Stimulated activated naive CD4-positive, alpha-beta T cell treated with Interleukin-2 at 50 U/mL for 16 hours (primary cell): ENCODE measurements at places on chromosomes 3 and 15.

- DNase-seq: no peak
Measured at GRCh38 chr3:124137216-124137615, 145.3 kb upstream of the ROPN1 start.

GRCh38 chr3:4807381-4808280 is 171.6 kb upstream of the BHLHE40 start:
- DNase-seq: no peak

GRCh38 chr15:80267658-80268057 is 15.6 kb upstream of the CTXND1 start:
- DNase-seq: no peak

DNA sequence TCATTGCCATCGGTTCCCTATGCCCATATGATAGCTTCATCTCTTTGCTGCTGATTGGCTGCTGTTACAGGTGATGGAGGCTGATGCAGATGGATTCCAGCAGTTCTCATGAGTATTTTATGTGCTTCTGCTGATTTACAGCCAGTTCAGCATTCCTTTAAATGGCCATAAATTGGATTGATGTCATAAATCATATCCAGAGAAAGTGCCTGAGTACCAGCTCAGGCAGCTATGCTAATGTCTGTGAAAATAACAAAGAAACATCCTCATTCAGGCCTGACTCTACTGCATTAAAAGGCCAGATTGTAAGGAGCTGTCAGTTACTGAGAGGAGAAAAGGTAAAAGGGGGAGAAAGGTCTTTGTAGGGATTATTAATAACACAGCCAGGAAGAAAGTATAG is 756.8 kb downstream of the IGSF11 start:
- no peak for DNase-seq

GRCh38 chr15:67192185-67192820 is 62.2 kb downstream of the AAGAB start:
- no peak for DNase-seq

GRCh38 chr3:124701687-124702086 is 28.6 kb upstream of the UMPS start:
- DNase-seq: no peak

GRCh38 chr15:101532865-101533264 is 43.4 kb upstream of the PCSK6 start:
- no peak for DNase-seq

- no peak for DNase-seq
Measured at GRCh38 chr3:154657218-154657617, 227.2 kb upstream of the GPR149 start.

DNA sequence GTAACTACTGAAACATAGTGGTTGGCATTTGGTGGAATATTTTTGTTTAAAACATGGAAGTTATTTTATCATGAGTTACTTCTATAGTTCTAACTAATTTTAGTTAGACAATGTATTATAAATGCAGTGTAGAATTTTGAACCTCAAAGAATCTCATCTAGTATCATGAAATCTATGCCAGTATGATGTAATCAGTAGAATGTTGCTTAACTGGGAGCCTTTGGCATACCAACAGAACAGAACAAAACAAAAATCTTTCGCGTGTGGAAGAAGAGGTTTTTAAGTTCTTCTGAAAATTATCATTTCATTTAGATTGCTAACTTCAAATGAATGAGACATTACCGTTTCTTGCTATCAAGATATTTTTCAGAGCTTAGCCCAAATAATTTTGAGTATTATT is 98.4 kb upstream of the LRRFIP2 start:
- no peak for DNase-seq

GRCh38 chr15:47565949-47566348 is 151.4 kb upstream of the SEMA6D start:
- no peak for DNase-seq

- no peak for DNase-seq
Measured at GRCh38 chr3:39990532-39990931, 181.1 kb downstream of the MYRIP start.

DNA sequence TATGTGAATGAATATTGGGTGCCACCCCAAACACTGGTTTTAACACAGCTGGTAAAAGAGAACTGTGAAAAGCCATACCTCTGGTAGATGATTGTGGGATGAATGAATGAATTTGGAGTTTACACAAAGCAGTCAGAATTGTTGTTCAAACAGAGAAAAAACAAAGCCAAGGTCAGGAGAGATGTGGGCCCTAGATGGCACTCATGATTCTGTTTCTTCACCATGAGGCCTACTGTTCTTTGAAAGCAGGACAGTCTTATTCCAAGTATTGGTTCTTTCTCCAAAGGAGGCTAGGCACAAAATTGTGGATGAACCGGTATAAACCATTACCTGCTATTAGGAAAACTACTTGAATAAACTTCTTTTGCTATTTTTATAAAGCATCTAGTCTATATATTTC is 97.6 kb downstream of the SAMMSON start:
- DNase-seq: no peak

GRCh38 chr3:73681610-73682009 is 56.9 kb upstream of the PDZRN3 start:
- DNase-seq: no peak

GRCh38 chr3:104323226-104323625 is 1043.5 kb upstream of the ALCAM start:
- DNase-seq: no peak

DNA sequence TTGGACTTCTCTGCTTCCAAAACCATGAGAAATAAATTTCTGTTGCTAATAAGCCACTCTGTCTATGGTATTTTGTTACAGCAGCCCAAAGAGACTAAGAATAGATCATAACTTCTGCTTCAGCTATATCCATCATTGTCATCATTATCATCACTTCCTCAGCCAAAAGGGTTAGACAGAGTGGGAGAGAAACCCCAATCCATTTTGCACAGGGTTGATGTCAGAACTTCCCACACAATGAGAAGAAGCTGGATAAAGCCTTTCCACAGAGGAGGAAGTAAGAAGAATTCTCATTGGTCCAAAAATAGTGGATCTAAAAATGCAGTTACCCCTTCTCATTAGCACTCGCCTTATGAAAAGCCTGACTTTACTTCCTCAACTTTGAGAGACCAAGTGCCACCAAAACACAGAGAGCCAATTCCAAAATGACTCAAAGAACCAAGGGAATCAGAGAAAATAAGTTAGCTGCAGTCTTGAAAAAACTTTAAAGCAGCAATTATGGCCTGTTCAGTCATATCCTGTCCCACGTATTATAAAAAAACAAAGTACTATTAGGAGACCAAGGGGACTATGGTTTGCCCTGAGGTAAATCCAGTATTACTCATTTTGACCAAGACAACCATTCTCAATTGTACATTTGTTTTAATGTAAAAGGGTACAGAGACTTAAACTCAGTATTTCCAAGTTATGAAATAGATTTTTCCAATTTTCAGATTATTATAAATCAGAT is 80.2 kb downstream of the WNT5A start:
- DNase-seq: no peak

GRCh38 chr15:54462511-54462913 is 484.3 kb downstream of the UNC13C start:
- no peak for DNase-seq

DNA sequence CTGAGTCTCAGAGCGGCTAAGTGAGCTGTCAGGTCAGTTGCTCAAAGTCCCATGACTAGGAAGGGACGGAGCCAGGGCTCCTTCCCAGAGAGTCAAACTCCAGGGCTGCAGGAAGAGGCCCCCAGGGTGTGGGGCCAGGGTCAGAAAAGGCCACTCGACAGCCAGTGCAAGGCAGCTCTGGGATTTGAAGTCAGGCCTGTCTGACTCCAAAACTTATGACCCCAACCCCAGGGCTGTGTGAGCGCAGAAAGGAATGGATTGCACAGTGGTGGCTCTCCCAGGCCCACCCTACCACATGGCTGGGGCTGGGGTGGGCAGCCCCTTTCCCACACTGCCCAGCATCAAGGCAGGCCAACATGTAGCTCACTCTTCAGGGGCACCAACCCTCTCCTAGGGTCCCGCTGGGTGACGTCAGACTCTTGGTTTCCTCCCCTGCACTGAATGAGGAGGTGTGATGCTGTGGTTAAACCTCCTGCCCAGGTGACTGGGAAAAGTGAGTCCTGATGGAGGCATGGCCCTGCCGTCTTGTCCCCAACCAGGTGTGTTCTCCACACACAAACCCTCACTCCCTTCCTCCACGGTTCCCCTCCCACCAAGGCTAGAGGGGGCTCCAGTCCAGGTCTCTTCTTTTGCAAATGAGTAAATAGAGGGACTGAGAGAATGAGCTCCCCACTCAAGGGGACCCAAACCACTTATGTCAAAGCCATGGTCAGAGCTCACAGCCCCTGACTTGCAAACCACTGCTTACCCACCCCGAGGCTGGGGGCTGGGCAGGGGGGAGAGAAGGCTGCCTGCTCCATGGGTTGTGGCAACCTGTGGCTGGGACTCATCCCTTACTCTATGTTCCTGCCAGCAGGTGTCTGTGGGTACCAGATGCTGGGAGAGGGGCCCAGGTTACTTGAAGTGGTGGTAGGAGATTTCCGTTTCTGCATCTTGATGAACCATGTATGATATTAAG is 23.8 kb upstream of the CORO2B start:
- no peak for DNase-seq

DNA sequence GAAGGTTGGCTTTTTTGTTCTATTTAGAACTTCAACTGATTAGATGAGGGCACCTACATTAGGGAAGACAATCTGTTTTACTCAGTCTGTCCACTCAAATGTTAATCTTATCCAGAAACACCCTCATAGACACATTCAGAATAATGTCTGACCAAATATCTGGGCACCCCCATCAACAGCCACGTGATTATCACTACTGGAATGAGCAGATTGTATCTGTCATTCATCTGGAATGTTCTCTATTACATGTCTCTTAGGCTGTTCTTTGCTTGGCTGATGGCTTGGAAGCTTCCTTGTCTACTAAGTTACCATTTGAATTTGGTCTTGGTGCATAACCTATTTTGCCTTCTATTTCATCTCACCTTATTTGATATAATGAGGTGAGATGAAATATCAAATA is 15.7 kb upstream of the LRRC58 start:
- DNase-seq: no peak

GRCh38 chr15:49036650-49037545 is 9.3 kb downstream of the SECISBP2L start:
- no peak for DNase-seq

- DNase-seq: no peak
Measured at GRCh38 chr3:28590860-28591259, 242.2 kb upstream of the AZI2 start.

DNA sequence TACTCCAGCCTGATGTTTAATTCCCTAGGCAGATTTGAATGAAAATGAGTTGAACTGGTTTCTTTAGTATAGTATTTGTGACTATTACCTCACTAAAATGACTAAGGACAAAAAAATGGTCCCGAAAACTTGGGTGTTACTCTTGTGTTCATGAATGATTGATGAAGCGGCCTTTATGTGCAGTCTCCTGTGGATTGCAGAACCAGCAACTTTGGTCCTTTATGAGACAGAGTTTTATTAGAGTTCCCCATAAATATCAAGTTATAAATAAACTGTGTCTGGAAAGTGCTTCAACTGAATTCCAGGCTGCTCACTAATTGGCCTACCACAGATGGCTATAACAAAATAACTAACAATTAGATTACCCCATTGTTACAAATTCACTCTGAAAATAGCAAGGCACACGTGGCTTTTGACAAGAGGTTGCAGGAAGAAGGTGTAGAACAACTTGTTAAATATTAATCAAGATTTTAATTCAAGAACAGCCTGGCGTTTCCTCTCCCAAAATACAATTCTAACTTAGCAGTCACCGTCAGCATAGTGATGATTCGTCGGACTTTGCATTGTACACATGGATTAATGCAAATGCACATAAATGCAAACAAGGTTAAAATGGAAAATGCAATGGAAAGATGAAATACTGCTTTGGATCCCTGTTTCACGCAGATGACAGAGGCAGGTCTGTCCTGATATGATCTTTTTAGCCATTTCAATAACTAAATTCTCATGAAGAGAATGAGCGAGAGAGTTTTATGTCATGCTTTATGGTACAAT is 567.3 kb upstream of the ZNF717 start:
- no peak for DNase-seq

DNA sequence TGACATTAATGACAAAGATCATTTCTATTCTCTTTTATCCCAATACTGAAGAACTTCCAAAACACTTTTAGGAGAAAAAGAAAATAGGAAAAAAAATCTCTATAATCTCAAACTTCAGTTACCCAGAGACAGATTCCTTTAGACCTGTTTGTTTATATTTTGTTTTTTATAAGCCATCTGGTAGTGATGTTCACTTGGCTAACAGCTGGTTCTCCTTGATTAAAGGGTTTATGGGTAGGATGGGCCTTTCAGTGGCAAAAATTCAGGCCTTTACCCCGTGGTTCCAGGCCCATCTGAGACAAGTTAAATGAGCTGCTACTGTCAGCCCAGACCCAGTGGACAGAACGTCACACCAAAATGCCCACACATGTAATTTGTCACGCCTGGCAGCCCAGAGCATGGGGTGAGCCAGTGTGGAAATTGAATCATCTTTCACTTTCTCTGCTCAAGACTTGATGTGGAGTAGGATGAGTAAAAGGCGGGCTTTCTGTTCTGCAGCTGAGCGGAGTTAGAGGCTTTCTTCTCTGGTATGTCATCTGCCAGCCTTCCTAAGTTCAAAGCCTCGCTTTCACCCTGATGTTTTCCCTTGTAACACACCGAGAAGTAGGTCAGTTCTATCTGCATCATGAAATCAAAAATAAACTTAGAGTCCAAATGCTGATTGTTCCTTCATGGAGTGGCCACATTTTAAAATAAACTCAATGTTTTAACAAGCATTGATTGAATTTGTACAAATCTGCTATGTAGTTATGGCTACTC is 62.5 kb upstream of the SKOR1 start:
- peak; percentile 48 for DNase-seq

DNA sequence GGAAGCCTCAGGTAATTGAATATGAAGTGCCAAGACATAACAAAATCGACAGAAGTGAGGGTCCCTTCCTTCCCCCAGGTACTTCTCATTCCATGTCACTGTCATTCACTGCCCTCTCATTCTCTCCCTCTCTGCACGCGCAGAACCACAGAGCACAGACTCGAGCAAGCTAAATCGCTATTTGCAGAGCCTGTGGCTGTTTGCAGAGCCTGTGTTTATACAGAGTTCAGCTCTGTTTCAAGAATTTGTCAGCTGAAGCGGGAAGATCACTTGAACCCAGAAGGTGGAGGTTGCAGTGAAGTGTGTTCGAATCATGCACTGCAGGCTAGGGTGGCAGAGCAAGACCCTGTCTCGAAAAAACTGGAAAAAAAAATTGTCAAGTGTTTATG is 2.5 kb downstream of the VILL start:
- no peak for DNase-seq

DNA sequence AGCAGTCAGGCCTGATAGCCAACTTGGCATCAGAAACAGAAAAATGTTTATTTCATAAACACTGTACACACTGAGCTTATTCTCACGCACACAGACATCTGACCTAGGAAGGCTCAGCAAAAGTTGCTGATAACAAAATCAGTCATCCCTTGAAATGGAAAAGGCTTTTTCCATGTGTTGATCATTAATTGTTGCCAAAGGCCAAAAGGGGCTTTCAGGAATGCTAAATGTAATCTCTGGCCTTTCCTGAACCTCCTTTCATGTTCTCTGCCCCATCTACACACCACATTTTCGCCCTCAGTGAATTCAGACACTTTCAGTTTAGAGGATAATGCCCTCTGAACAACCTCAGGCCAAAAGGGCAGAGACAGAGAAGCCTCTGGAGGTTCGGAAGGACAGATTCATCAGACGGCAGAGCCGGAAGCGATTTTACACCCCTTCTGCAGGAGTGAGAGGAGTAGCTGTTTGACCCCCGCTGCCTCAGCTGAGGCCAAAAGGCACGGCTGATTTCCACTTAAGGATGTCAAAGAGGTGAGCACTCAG is 14.5 kb downstream of the RTP4 start:
- no peak for DNase-seq
